ENCODE measurements at places on chromosomes 3 and 15. TPM values are rescaled to one million over a fixed set of nuclear protein-coding genes. Genes with fewer than 3 reads are reported as not detected.

DNA sequence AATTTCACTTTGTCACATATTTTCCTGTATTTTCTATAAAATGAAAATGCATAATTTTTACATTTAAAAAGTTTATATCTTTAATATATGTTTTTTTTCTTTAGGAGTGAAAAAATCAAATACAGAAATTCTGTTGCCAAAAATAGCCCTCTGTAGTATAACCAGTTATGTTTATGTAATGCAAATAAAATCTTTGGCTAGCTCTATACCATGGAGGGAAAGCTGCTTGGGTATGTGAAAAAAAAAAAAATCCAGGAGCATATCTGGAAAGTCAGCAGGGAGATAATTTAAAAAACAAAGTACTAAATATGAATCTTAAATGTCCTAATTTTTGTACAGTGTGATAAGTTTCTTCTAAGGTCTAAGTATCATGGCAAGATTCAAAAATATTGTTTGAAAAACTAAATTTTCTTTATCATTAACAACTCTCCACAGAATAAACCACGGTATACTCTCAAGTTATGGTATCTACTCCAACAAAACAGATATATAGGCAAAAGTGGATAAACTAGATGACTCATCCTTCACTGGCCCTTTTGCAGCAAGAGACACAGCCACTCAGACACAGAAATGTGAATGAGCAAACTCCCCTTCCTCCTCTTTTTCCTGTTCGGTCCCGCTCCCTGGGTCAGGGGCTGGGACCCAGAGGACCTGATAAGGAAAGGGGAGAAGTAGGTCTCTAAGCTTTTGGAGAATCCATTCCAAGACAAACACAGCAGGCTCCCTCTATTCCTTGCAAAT, 66.6 kb downstream of the PDZRN3 start:
- H3K4me1 ChIP-seq: no peaks in the 10 kb centered on the region
- H3K4me3 ChIP-seq: no peak overlapping the region
- no peaks in the 10 kb centered on the region for H3K36me3 ChIP-seq

DNA sequence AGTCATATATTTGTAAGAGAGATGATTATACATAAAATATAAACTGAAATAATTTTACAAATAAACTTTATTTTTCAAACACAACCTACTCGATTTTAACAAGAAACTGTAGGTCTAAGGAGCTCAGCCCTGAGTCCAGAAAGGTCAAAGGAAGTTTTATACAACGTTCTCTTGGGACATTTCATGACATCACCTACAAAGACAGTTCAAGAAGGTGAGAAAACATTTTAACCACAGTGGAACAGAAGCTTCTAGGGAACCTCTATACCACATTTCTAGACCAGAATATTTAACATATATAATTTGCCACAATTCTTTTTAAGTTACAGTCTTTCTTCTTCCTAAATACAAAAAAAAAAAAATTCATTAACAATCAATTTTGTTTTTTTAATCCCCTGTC, 40.1 kb downstream of the CBLB start:
- peak overlapping the region; percentile 66 for H3K4me3 ChIP-seq
- peaks cover 68% of the 10 kb centered on the region for H3K36me3 ChIP-seq
- peak overlapping the region; percentile 97 for H3K27ac ChIP-seq
- no peaks in the 10 kb centered on the region for H3K27me3 ChIP-seq
- H3K4me1 ChIP-seq: peaks cover 75% of the 10 kb centered on the region

- no peaks in the 10 kb centered on the region for H3K36me3 ChIP-seq
- H3K27me3 ChIP-seq: peaks cover 3% of the 10 kb centered on the region
- no peaks in the 10 kb centered on the region for H3K4me1 ChIP-seq
These were observed 118.2 kb downstream of the NSMCE3 start for GRCh38 chr15:29151484-29151857.

ITIH1 gene
- not detected for total RNA-seq

CYP11A1 gene
- total RNA-seq: not detected

SH2D7 gene
- total RNA-seq: not detected

Data from activated T-helper 2 cell treated with anti-CD3 and anti-CD28 coated beads, Interferon-gamma antibody, Interleukin-2, Interleukin-4, amounts not matched to agents 10 μg/mL and 5 μg/mL and 100 μg/mL, durations not matched to agents 14 hours and 24 hours and 36 hours (primary cell).